Mammary microvascular endothelial cell (primary cell): ENCODE measurements at places on chromosomes 2 and 18. TPM values are rescaled to one million over a fixed set of nuclear protein-coding genes. Genes with fewer than 3 reads are reported as not detected.

SERPINB2 gene
- total RNA-seq: 5.7 and 6.3 TPM in 2 replicates

SGO2 gene
- total RNA-seq: 15.5 and 18.2 TPM in 2 replicates

DTNA gene
- 3.4 and 4.9 TPM in 2 replicates for total RNA-seq

ATG4B gene
- total RNA-seq: 58.3 and 61.6 TPM in 2 replicates

DIS3L2 gene
- total RNA-seq: 17.2 and 18.9 TPM in 2 replicates

DCC gene
- total RNA-seq: not detected in 2 replicates

MARCHF4 gene
- 15.5 and 16.3 TPM in 2 replicates for total RNA-seq

PAIP2B gene
- 0.27 and 0.49 TPM in 2 replicates for total RNA-seq

IL1B gene
- 4.1 and 7.1 TPM in 2 replicates for total RNA-seq

GKN1 gene
- not detected in 2 replicates for total RNA-seq

LINC00305 gene
- not detected in 2 replicates for total RNA-seq

MAPK4 gene
- total RNA-seq: not detected in 2 replicates

REG3G gene
- not detected in 2 replicates for total RNA-seq

SPR gene
- total RNA-seq: 37.6 and 38.9 TPM in 2 replicates

OTOS gene
- total RNA-seq: not detected in 2 replicates

AQP12A gene
- not detected in 2 replicates for total RNA-seq

MYL1 gene
- not detected in 2 replicates for total RNA-seq

GREB1 gene
- total RNA-seq: 0.13 and 0.34 TPM in 2 replicates

ERFE gene
- total RNA-seq: 1.3 and 1.5 TPM in 2 replicates

CDH2 gene
- total RNA-seq: 13.5 and 16.9 TPM in 2 replicates

LYPD6B gene
- not detected in 2 replicates for total RNA-seq

CARF gene
- 1.3 TPM in 2 replicates for total RNA-seq

SMAD7 gene
- total RNA-seq: 9.0 and 10.4 TPM in 2 replicates
